Stimulated activated CD4-positive, alpha-beta T cell treated with anti-CD3 and anti-CD28 coated beads, Interleukin-1b, Interleukin-23, amount 100 ng/mL, for 1 hour (primary cell): ENCODE measurements at places on chromosomes 16 and 17.

DNA sequence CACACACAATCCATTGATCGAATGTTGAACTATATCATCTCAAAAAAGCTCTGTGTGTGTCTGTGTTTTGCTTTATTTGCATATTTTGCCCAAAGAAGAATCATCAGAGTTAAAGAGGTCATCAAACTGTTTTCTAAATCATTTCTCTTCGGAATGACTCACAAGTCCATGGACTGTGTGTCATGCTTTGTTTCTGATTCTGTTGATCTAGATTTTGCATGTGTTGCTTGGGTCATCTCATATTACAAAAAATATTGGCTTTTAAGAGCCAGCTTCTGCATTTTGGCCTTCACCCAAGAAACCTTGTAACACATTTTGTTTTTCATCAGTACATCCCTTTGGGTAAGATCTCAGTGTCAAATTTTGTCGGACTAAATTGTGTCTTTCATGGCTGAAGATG is 471.2 kb upstream of the HSBP1 start:
- no peak for DNase-seq

- no peak for DNase-seq
These were observed 81.7 kb downstream of the ZDHHC7 start for GRCh38 chr16:84929421-84930297.

DNA sequence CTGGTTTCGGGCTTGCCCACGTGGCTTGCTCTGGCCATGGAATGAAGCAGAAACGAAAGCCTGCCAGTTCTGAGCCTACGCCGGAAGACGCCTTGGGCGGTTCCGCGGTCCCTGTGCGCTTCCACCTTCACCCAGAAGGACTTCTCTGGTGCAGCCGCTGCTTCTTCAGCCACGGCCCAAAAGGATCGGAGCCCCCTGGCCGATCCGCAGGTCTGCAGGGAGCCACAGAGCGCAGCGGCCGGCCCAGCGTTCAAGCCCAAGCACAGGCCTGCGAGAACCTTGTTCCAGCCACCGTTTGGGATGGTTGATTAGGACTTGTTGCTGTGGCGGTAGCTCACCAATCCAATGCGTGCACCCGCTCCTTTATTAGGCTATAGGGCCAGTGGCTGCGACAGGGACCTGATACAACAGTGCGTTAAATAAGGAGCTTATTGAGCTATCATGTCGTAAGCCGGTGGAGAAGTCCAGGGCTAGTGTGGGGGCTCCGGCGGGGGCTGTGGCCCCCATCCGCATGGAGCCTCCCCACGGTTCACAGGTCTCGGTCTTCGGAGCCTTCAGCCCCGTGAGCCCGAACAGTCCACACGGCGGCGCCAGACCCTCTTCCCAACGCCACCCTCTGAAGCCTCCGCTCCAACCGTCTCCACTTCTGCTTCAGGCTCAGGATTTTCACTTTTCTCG is 10.2 kb upstream of the MPP2 start:
- DNase-seq, result peak; percentile 17

DNA sequence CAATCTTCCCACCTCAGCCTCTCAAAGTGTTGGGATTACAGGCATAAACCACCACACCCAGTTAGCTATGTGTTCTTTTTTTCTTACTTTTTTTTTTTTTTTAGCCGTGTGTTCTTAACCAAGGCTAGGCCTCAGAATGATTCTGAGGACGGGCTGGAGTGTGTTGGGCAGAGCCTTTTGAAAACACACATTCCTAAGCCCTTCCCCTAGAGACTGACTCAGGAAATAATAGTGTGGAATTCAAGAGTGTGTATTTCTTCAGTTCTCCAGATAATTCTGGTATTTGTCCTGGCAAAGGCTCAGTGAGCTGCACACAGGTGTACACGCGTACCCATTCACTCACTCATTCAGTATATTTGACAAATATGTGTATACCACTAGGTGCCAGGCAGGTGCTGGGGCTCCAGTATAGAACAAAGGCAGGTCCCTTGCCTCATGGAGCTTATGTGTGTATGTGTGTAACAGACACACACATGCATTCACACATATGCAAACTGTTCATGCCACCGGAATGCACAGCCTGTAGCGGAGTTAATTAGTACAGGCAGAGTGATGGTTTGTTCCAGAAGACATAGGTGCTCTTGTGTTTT is 19.4 kb upstream of the NFATC3 start:
- no peak for DNase-seq

DNA sequence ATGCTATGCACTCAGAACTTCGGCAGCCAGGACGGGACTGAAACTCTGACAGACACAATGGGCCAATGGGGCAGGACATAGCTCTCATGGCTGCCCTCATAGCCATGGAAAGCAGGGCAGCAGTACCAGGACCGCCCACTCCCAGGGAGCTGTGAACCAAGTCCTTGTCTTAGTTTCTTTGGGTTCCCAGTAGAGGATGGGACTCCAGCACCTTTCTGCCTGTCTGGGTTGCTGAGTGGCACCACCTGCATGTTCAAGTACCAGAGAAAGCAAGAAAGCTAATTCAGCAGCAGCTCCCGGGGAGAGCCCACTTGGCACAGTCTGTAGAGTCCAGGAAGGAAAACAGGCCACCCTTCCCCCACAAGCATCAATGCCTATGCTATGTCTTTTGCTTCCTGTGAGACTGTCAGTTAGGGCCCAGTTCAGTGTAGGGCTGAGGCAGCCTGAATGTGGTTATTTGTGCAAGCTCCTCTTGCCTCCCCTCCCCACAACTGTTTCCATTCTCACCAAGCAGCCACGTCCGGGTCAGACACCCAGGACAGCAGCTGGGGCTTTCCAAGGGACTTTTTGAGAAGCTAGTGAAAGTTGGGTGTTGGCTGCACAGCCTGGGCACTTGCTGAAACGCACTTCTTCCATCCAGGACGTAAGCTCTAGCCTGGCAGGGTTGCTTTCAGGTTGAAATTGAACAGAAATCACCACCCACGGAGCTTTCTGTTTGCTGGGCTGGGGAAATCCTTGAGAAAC is 7.8 kb downstream of the SUPT4H1 start:
- peak; percentile 81 for DNase-seq

DNA sequence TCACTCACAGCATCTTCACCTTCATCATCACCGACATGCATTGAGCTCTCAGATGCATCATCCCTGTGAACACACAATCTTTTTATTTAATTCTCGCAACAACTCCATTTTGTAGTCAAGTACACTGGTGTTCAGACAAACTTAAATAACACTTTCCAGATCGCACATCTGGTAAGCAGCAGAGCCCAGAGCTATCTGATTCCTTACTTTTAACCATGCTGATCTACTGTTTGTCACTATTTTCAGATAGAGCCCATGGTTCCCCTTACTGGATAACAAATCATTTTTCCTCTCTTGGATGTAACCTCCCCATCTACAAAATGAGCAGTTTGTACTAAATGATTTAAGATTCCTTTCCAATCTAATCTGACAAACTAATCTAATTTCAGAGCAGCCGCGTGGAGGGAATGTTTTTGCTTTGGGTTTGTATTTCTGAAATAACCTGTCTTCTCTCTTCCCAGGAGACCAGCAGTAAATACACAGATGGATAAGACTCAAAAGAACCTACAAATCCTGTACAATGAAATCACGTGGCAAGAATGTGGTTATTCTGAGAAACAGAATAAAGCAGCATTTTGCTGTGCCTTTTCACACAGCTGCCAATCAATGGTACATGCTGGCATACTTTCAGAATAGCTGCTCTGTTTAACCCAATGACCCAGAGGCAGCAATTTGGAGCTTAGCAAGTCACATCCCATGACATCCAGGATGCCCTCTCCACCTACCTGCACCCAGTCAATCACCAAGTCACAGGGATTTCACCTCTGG is 72.9 kb upstream of the CCL2 start:
- no peak for DNase-seq

GRCh38 chr16:64051824-64052223 is 1070.0 kb downstream of the CDH11 start:
- DNase-seq, result no peak

DNA sequence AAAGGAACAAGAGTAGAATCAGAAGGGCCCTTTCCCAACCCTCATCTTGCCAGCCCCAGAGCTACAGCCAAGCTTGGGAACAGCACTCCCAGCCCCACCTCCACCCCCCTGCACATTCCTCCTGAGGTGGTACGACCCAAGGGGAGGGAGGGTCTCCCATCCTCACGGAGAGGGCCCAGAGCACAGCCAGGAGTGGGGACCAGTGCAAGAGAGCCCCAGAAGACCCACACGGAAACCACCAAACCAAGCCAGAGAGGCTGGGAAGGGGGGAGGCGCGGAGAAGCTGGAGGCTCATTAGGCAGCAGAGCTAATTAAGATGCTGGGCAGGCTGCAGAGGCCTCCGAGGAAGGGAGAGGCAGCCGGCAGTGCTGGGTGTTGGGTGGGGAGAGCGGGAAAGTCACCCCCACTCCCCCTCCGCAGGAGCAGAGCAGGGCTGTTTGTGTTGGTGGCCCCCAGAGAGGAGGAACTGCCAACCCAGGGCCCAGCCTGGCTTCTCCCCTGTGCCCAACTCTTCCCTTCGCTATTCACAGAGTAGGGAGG is 2.4 kb downstream of the CACNB1 start:
- no peak for DNase-seq

DNA sequence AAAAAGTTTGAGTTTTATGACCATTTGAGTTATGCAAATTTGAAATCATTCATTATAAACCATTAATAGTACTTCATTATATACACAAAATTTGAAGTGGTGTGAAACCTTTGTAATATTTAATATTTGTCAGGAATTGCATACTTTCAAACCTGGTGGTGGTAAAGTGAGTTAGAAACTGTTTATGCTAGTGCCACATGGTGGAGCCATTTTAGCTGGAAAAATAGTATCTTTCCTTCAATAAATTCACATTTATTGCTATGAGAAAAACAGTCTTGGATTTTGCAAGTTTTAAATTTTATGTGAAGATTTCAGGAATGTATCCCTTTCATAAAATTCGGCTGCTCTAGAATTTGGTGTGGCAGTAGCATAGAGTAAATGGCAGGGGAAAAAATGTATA is 7.3 kb upstream of the BLMH start:
- DNase-seq, result no peak

DNA sequence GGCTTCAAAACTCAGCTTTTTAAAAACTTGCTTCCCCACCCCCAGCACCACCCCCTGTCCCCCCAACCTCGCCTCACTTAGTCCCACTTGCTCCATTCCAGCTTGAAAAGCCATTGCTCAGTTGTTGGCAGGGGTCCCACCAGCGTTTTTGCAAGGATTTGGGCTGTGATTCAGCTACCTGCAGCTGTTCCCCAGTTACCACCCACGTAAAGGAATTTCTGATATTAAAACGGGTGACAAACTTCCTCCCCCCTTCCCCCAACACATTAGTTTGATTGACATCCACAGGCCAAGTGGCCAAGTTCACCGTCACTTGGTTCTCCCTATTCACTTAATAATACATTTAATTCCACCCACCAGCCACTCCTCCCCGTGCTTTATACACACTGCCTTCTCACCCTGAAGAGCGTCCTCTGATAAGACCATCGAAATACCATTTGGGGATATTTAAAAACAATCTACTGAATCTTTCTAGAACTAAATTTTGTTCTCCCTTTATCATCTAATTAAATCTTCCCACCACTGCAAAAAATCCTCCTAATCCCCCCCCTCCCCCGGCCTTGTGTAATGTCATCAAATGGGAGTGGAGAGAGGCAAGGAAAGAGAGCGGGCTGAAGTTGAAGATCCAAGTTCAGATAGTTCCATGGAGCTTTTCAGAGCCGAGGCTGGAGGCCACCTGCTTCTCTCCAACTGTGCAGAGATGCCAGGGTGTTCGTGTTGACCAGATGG is 55.1 kb downstream of the SOX9 start:
- no peak for DNase-seq

DNA sequence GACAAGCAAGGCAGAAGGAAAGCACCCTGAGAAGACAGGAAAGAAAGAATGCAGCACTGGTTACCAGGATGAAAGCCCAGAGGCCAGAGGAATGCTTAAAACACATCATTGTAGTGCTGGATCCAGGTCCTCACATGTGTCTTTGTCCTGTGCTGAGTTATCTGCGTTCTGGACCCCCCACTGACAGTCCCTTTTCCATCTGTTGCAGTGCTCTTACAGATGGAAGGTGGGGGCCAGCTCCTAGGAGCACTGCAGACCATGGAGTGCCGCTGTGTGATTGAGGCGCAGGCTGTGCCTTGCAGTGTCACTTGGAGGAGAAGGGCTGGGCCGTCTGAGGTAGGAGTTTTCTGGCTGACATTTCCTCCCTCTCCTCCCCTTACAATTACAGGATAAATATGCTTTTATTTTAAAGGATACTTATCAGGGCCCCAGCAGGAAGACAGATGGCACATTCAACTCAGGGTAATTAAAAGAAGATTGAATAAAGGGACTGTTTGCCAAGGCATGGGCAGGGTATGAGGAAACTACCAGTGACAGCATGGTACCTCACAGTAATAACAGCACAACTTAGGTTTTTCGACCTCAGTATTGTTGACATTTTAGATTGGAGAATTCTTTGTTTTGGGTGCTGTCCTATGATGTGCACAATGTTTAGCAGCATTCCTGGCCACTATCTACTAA is 3.0 kb downstream of the EME1 start:
- no peak for DNase-seq

GRCh38 chr17:28871056-28871579 is 16.3 kb downstream of the ERAL1 start:
- no peak for DNase-seq

DNA sequence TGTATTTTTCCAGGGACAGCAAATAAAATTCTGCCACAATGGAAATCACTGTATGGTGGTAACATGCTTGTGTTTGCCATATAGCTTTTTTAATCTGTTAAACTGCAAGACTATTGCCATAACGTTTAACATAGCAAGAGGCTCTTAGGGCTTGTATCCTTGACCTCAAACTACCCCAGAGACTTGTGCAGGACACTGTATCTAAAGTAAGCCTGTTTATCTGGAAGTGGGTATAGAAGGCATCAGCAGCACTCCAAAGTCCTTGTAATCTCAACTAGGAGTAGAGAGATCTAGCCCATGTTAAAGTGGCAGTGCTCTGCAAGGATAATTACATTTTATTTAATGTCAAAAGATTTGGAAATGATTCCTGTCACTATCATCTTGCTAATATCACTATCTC is 1424.1 kb downstream of the CDH11 start:
- no peak for DNase-seq

- DNase-seq, result no peak
These were observed 37.4 kb downstream of the CLEC16A start for GRCh38 chr16:10981697-10982216.

- DNase-seq, result peak; percentile 37
These were observed 54.5 kb downstream of the NDE1 start for GRCh38 chr16:15704545-15704987.
